ENCODE measurements at places on chromosomes 6 and 20. TPM values are rescaled to one million over a fixed set of nuclear protein-coding genes. Genes with fewer than 3 reads are reported as not detected.

PGC gene
- not detected for total RNA-seq

SEC63 gene
- total RNA-seq, result 49.5 TPM

PRICKLE4 gene
- 0.45 TPM for total RNA-seq

MLN gene
- not detected for total RNA-seq

HDGFL1 gene
- not detected for total RNA-seq

RIN2 gene
- total RNA-seq, result 36.6 TPM

TFAP2C gene
- 0.08 TPM for total RNA-seq

SLC12A5 gene
- total RNA-seq, result not detected

MYCT1 gene
- total RNA-seq, result 2.6 TPM

ZBTB12 gene
- 3.8 TPM for total RNA-seq

ENPP1 gene
- 7.4 TPM for total RNA-seq

HAO1 gene
- not detected for total RNA-seq

PACRG gene
- total RNA-seq, result 2.9 TPM

TRERF1 gene
- total RNA-seq, result 12.0 TPM

CLVS2 gene
- total RNA-seq, result not detected

GPX5 gene
- total RNA-seq, result not detected

KCNK5 gene
- under 0.01 TPM for total RNA-seq

C6orf132 gene
- 1.4 TPM for total RNA-seq

VSTM2L gene
- total RNA-seq, result 1.4 TPM

LY6G6C gene
- total RNA-seq, result not detected

TREML2 gene
- total RNA-seq, result not detected

MPIG6B gene
- total RNA-seq, result not detected

SLPI gene
- total RNA-seq, result 0.63 TPM

FAM110A gene
- 5.4 TPM for total RNA-seq

NTSR1 gene
- 8.0 TPM for total RNA-seq

CPNE5 gene
- total RNA-seq, result 0.18 TPM

FAM83B gene
- total RNA-seq, result 0.09 TPM

RIPPLY2 gene
- total RNA-seq, result not detected

GGTLC1 gene
- total RNA-seq, result not detected

CD24 gene
- 4.5 TPM for total RNA-seq

LRRN4 gene
- not detected for total RNA-seq

CST2 gene
- total RNA-seq, result not detected
